ENCODE measurements at places on chromosomes 16 and 17.

GRCh38 chr17:45313421-45313771 lies 3.4 kb downstream of the MAP3K14 start:
- DNase-seq: no peak

DNA sequence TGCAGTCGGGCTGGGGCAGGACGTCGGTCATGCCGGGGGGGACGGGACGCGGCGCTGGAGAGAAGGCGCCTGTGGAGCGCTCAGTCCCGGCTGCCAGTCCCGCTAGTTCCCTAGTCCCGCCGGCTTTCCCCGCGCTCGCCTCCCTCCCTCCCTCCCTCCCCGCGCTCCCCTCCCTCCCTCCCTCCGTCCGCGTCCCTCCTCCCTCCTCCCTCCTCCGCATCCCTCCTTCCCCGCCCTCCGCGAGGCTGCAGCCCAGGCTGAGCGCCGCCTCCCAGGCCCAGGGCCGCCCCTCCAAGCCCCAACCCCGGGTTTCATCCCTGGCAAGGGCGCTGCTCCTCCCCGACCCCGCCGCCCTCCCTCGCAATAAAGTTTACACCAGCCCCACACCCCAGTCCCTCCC lies 34.8 kb downstream of the TIMM22 start:
- DNase-seq: no peak

DNA sequence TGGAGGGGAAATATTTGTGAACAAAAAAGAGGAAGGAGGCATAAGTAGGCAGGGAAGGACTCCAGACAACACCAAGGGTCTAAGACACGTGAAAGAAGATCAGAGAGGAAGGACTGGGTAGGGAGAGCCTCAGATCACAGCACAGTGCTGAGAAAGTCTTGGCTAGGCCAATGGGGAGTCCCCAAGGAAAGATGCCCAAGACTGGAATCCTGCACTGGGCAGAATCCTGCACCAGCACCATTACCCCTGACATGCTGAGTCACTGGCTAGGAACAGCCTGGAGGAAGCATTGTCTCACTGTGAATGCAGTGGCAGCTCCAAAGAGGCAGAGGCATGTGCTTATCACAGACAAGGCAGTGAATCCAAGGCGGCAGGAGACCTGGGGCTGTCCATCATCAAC lies 19.2 kb downstream of the CLEC19A start:
- DNase-seq: no peak

DNA sequence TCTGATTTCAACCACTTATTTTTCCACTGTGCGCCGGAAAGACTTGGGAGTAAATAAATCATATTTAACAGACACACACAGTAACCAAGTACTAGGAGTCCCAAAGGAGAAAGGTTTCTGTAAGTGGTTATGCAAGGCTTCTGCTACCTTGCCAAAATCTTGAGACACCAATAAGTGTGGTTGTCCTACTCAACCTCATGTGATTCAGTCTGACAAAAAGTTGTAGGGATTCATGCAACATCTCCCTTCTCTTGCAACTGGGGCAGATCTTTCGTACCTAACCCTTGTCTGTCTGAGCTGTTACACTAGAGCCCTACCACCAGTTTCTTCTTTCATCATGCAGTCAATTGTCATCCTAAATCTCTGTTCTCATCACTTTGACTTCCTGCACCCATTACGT lies 69.9 kb upstream of the NUDT7 start:
- DNase-seq: no peak

GRCh38 chr17:59329176-59330052 lies 2.0 kb upstream of the YPEL2 start:
- DNase-seq: peak; percentile 86

GRCh38 chr16:23505180-23505665 lies 5.1 kb downstream of the GGA2 start:
- DNase-seq: no peak
